ENCODE measurements at places on chromosomes 16 and 17. TPM values are rescaled to one million over a fixed set of nuclear protein-coding genes. Genes with fewer than 3 reads are reported as not detected.

- peaks cover 21% of the 10 kb centered on the region for H3K4me1 ChIP-seq
- no peaks in the 10 kb centered on the region for H3K27me3 ChIP-seq
- peak; percentile 35 for DNase-seq
- no peak overlapping the region for H3K4me3 ChIP-seq
- no peaks in the 10 kb centered on the region for H3K36me3 ChIP-seq
Measured at GRCh38 chr17:73566905-73567782, 77.1 kb downstream of the SDK2 start.

- no peak overlapping the region for H3K27ac ChIP-seq
- peaks cover 26% of the 10 kb centered on the region for H3K4me1 ChIP-seq
- no peaks in the 10 kb centered on the region for H3K27me3 ChIP-seq
- H3K4me3 ChIP-seq: no peak overlapping the region
Measured at GRCh38 chr16:69554495-69554894, 11.3 kb upstream of the NFAT5 start.

CA7 gene
- not detected for total RNA-seq

GRCh38 chr17:58402047-58402446 lies 15.3 kb downstream of the RNF43 start:
- peaks cover 11% of the 10 kb centered on the region for H3K4me1 ChIP-seq
- H3K27ac ChIP-seq: peak overlapping the region; percentile 33
- no peaks in the 10 kb centered on the region for H3K27me3 ChIP-seq
- H3K4me3 ChIP-seq: peak overlapping the region; percentile 33
- peak; percentile 18 for DNase-seq

DNA sequence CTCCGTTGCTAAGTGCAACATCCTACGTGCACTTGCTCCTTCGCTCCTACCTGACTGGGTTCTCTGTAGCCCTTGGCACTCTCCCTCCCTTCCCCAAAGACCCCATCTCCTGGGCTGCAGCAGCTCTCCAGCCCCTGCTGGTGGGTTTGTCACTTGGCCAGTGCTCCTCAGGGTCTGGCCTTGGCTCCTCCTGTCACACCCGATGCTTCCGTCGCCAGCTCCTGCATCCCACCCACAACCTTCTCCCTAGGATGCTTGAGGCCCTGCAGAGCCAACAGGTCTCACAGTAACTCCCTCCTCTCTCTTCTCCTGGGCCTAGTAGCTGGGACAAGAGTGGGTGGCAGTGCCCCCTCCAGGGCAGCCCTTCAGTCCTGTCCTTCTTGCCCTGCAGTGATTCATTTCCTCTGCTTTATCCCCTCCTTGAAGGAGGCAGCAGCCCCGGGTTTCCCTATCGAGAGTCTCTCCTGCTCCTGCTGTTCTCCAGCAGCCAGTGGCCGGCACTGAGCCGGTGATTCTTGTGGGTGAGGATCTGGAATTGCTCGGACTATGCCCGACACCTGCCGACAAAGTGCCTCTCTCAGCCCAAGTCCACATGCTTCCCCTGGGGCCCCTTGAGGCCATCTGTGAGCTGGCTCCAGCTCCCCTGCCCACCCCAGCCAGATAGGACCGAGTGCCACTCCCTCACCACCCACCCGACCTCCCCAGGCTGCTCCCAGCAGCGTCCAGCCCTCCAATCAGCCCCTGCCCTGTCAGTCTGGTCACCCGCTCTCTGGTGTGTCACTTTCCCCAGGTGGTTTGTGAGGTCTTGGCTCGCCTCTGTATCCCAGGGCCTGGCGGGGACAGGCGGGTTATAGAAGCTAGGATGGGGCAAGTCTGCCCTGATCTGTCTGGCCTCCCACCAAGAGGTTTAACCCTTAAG lies 3.8 kb downstream of the LITAFD start:
- peaks cover 12% of the 10 kb centered on the region for H3K27me3 ChIP-seq
- no peak overlapping the region for H3K4me3 ChIP-seq
- DNase-seq: no peak

DNA sequence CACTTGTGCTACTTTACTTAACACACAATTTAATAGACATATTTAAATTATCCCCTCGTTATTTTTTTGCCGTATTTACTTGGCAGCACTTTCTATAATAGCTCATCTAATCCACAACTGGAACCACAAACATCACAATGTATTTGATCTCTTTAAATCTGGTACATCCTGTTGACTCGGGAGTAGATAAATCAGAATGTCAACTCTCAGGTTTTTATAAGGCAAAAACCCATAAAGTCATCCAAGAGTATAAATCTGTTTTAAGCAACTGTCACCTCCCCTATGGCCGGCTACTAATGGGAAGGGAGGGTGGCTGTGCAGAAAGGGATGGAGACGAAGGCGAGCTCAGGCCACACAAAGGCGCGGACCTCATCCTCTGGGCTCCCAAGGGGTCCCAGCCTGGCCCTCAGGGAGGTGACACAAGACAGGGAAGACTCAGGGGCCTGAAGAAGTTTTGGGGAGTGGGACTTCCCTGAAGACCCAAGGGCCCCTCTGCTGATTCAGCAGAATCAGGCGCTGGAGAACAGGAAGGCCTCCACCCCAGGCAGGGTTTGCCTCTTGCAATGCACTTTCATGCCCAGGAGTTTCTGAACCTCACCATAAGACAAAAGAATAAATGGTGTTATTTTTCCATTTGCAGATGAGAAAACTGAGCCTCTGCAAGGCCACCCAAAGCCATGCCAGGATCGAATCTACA lies 122.5 kb downstream of the ZNF423 start:
- H3K4me1 ChIP-seq: no peaks in the 10 kb centered on the region
- no peak for DNase-seq
- H3K4me3 ChIP-seq: no peak overlapping the region
- no peak overlapping the region for H3K27ac ChIP-seq
- H3K27me3 ChIP-seq: no peaks in the 10 kb centered on the region

- H3K36me3 ChIP-seq: no peaks in the 10 kb centered on the region
- no peak overlapping the region for H3K4me3 ChIP-seq
- no peaks in the 10 kb centered on the region for H3K4me1 ChIP-seq
- no peak overlapping the region for H3K27ac ChIP-seq
- DNase-seq: no peak
- peaks cover 44% of the 10 kb centered on the region for H3K27me3 ChIP-seq
Measured at GRCh38 chr16:54652201-54652770, 278.4 kb upstream of the IRX5 start.

DNA sequence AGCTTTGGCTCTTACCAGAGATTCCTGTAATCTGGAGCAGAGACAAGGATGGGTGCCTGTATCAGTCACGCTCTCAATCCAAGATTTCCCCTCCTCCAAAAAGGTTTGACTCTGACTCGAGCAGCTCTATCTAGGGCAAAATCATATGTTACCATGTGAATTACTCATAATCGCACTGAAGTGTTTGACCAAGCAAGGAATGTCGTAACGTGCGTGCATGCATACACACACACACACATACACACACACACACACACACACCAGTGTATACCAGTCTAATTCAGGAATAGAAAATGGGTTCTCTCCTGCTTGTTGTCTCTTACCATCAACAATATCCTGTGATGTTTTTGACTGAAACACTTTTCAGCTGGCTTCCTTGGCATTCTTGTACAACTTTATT lies 835.1 kb downstream of the KCNJ2 start:
- no peak for DNase-seq
- no peak overlapping the region for H3K4me3 ChIP-seq
- no peaks in the 10 kb centered on the region for H3K4me1 ChIP-seq
- no peak overlapping the region for H3K27ac ChIP-seq
- H3K36me3 ChIP-seq: no peaks in the 10 kb centered on the region
- H3K27me3 ChIP-seq: no peaks in the 10 kb centered on the region

- H3K36me3 ChIP-seq: no peaks in the 10 kb centered on the region
- DNase-seq: no peak
- no peak overlapping the region for H3K4me3 ChIP-seq
- no peaks in the 10 kb centered on the region for H3K4me1 ChIP-seq
Measured at GRCh38 chr17:79046916-79047280, 22.9 kb downstream of the C1QTNF1 start.

- H3K4me1 ChIP-seq: no peaks in the 10 kb centered on the region
- H3K27me3 ChIP-seq: no peaks in the 10 kb centered on the region
- DNase-seq: no peak
- no peaks in the 10 kb centered on the region for H3K36me3 ChIP-seq
Measured at GRCh38 chr17:6938637-6939036, 57.2 kb upstream of the ALOX12 start.

DNA sequence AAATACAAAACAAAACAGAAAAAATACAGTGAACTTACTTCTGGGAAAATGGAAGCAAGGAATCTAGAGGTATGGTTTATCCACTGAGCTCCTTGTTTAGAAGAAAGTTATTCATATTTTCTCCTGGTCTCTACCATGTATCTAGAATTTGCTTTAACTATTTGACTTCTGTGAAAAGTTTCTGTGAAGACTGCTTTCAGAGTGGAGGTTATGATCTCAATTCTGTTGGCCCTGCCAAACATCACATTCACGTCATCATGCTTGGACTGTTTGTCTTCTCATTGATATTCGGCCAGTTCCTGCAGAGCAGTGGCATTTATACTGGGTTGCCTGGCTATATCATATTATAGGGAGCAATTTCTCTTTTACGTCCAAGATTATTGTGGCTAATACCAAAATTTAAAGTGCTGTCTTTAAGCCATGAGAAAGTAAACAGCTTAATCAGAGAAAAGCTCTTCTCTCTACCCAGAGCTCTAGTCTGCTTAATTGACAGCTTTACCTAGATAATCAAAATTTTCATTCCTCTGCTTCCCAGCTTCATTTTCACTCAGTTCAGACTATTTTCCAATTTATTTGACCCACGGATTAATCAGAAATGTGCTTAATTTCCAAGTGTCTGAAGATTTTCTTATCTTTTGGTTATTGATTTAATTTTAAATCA lies at the start of gene ABCA8:
TSS of gene ABCA8 (minus strand) at position 212 of the 661 bp plus-strand sequence. CDS start 13,358 bp downstream, outside the sequence.
- no peak within 1 kb of the TSS for H3K27ac ChIP-seq
- DNase-seq: no peak
- no peak within 1 kb of the TSS for H3K4me3 ChIP-seq
- no peaks in the 10 kb centered on the region for H3K27me3 ChIP-seq
- no peaks in the 10 kb centered on the region for H3K36me3 ChIP-seq

RMI2 gene
- 105 TPM for total RNA-seq

CBFA2T3 gene
- total RNA-seq: 1.7 TPM

- no peak overlapping the region for H3K4me3 ChIP-seq
- H3K4me1 ChIP-seq: peaks cover 73% of the 10 kb centered on the region
- no peak overlapping the region for H3K27ac ChIP-seq
- H3K36me3 ChIP-seq: no peaks in the 10 kb centered on the region
Measured at GRCh38 chr16:11329891-11330290, 15.4 kb upstream of the RMI2 start.

- H3K4me3 ChIP-seq: no peak overlapping the region
- H3K27ac ChIP-seq: no peak overlapping the region
- H3K36me3 ChIP-seq: no peaks in the 10 kb centered on the region
- DNase-seq: no peak
- no peaks in the 10 kb centered on the region for H3K4me1 ChIP-seq
- no peaks in the 10 kb centered on the region for H3K27me3 ChIP-seq
Measured at GRCh38 chr16:7992616-7993015, 597.7 kb downstream of the TMEM114 start.

ALDH3A1 gene
- total RNA-seq: not detected

GRCh38 chr16:49910541-49911071 lies 54.7 kb upstream of the ZNF423 start:
- DNase-seq: no peak
- H3K36me3 ChIP-seq: no peaks in the 10 kb centered on the region
- no peak overlapping the region for H3K27ac ChIP-seq
- no peaks in the 10 kb centered on the region for H3K4me1 ChIP-seq
- H3K4me3 ChIP-seq: no peak overlapping the region

RNF112 gene
- 1.6 TPM for total RNA-seq

DNA sequence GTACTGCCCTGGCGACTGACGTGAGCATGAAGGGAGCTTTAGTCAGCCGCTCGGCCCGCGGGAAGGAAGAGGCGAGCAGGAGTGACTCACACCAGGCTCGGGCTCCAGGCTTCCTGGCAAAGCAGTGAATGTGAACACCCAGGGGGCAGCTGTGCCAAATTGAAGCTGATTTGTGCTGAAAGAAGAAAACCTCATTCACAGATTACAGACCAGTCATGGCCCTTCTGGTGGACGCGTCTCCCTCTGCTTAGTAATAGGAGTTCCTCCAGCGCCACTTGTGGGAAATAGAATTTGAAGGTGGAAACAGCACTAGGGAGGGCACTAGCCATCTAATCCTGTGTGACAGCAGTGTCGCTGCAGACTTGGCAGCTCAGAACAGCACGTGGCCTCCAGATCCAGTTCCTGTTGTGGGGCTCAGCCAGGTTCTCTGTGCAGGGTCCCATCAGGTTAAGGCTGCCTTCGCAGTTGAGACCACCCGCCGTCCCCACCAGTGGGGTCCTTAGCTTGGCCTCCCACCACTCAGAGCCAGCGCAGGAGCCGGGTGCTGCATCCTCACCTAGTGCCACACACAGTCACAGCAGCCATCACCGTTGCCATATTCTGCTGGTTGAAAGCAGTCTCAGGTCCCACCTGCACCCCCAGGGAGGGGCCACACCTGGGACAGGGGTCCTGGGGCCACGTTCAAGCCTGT lies 164.5 kb upstream of the CHMP6 start:
- no peaks in the 10 kb centered on the region for H3K27me3 ChIP-seq
- H3K4me3 ChIP-seq: peak overlapping the region; percentile 62
- no peak overlapping the region for H3K27ac ChIP-seq
- peaks cover 40% of the 10 kb centered on the region for H3K4me1 ChIP-seq

GRCh38 chr16:70484867-70485266 lies 30.5 kb downstream of the FCSK start:
- peaks cover 5% of the 10 kb centered on the region for H3K4me1 ChIP-seq
- H3K27me3 ChIP-seq: no peaks in the 10 kb centered on the region
- H3K27ac ChIP-seq: no peak overlapping the region
- no peak for DNase-seq
- no peaks in the 10 kb centered on the region for H3K36me3 ChIP-seq
- no peak overlapping the region for H3K4me3 ChIP-seq

- H3K27ac ChIP-seq: peak overlapping the region; percentile 22
- no peaks in the 10 kb centered on the region for H3K27me3 ChIP-seq
- no peak overlapping the region for H3K4me3 ChIP-seq
- peaks cover 34% of the 10 kb centered on the region for H3K4me1 ChIP-seq
- DNase-seq: no peak
Measured at GRCh38 chr16:14505846-14506245, 124.2 kb downstream of the PARN start.

Data from activated T-cell treated with anti-CD3 and anti-CD28 coated beads, Interleukin-2, amount 50 U/mL, for 72 hours (primary cell).